Glomerular endothelial cell (primary cell): ENCODE measurements at places on chromosomes 16 and 17.

GRCh38 chr16:19660432-19660831, 57.6 kb downstream of the KNOP1 start:
- DNase-seq: no peak

GRCh38 chr16:495127-495748, 32.3 kb upstream of the CAPN15 start:
- no peak for DNase-seq

- DNase-seq: no peak
These were observed 122.4 kb downstream of the RAB11FIP4 start for GRCh38 chr17:31513731-31514427.

DNA sequence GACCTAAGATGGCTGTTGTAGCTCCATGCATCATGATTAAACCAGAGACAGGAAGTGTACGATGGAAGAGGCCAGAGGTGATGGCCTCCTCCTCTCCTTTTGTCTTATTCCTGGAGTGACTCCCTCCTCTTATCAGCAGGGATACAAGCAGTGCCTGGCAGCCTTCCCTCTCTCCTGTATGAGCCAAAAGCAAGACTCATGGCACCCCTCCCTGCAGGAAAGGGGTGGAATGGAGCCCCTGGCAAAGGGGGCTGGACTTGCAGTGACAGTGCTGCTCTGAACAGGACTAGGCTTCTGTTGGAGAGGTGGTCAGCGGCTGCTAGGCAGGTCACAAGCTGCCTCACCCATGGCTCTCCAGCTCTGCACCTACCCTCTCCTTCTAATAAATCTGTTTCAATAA, 8.4 kb downstream of the TXNL4B start:
- no peak for DNase-seq

DNA sequence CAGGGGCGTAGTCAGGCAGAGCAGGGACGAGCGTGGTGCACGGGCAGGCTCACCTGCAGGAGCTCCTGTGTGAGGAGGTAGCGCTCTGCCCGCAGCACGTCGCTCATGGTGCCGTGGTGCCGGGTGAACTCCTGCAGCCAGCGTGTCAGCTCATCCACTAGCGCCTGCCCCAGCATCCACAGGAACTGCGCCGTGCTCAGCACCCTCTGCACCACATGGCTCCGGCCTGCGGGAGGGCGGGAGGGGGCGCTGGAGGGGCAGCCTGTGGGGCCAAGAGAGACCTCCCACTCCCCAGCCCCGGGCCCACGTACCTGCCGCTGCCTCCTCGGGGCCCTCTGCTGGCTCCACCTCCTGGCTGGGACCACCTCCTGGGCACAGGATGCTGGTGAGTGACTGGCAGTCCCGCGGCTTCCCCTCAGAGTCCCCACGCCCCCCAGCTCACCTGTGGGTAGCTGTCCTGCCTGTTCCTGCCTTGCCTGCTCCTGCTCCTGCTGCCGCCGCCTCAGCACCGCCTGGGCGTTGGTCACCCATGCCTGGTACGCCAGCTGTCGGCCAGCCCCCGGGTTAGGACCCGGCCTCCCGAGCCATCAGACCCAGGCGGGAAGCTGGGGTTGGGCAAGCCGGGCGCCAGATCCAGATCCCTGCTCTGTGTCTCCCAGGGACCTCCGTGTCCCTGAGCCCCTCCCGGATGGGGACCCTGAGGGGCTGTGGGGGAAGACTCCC, 16.6 kb downstream of the CTU2 start:
- no peak for DNase-seq

- DNase-seq: no peak
These were observed 15.5 kb downstream of the UNC13D start for GRCh38 chr17:75828741-75829140.

DNA sequence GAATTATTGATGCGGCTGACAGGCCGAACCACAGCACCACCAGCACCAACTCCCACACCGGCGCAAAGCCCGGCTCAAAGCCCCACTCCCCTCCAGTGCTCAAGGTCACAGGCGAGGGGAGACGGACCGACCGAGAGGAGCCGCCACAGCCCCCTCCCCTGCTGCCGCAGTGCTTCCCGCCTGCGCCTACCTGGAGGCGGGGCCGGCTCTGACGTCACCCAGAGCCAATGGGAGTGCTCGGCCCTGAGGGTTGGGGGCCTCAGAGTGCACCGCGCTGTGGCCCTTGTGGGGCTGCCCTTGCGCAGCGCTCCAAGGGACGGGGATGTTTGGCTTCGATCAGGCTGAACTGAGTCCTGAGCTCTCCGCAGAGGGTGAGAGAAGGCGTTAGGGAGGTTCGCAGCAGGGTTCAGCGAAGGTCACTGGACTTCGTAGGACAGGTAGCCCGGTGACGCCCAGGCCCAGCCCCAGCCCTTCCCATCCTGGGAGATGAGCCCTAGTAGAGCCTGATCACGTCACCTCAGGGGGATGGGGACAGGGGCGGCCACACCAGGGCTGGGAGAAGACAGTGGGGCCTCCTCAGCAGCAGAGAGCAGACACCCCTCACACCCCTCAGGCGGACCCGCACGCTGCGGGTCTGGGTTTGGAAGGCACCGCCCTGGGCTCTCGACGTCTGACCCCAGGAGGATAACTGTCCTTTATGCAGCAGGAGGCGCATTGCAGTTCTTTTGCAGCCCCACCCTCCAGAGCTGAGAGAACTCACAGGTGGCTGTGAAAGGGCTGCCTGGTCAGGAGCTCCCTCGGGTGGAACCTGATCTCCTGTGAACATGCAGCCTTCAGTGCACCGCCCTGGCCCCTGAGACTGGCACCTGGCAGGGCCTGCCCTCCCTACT, 1.5 kb downstream of the NDRG4 start:
- DNase-seq: no peak

DNA sequence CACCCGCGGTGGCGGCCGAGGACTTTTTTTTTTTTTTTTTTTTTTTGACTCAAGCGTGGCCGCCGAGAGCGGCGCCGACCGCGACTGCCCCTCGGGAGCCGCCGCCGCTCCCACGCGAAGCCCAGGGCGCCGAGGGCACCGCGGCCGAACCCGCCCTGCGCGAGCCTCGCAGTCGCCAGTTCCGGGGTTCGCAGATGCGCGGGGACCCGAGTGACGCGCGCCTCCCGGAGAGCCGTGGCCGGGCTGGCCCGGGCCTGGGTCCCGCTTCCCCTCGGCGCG, 1.1 kb downstream of the METRNL start:
- DNase-seq: no peak

DNA sequence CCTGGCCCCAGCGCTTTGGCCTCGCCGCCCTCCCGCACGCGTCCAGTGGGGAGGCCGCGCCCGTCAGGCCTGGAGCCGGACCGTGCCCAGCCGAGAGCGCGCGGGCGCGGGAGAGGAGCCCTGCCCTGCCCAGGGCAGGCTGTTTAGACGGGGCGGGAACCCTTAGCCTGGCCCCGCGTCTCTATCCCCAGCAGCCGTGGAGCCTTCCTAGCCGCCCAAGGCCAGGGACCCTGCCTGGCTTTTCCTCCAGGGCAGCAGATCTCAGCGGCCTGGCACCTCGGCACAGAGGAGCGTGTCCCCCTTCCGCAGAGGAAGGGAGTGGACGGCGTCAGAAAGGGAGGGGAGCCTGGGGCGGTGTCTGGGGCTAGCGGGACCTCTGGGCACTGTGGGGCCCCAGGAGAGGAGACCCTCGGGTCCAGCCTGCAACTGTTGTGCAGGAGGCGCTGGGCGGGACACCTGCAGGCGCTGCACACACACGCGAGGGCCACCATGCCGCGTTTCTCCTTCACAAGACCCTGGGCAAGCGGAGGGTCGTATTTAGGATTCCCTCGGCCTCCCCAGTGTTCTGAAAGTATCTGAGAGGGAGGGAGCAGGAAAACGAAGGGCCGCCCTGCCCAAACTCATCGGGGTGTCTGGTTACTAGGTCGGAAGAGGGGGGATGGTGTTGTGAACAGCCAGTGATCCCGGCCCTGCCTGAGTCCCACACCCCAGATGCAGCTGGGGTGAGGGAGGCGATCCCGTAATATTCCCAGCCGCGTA, 2.3 kb upstream of the NPTX1 start:
- DNase-seq: no peak

GRCh38 chr16:67269766-67270165, 9.6 kb upstream of the PLEKHG4 start:
- no peak for DNase-seq

GRCh38 chr17:9020824-9021157, 519 bp upstream of the NTN1 start:
- DNase-seq: no peak

GRCh38 chr17:76558198-76559095, 18.6 kb downstream of the PRCD start:
- no peak for DNase-seq

GRCh38 chr17:34797720-34798119, 163.5 kb downstream of the CCT6B start:
- no peak for DNase-seq

- DNase-seq: no peak
These were observed 25.4 kb upstream of the ARHGAP17 start for GRCh38 chr16:25040543-25040942.

DNA sequence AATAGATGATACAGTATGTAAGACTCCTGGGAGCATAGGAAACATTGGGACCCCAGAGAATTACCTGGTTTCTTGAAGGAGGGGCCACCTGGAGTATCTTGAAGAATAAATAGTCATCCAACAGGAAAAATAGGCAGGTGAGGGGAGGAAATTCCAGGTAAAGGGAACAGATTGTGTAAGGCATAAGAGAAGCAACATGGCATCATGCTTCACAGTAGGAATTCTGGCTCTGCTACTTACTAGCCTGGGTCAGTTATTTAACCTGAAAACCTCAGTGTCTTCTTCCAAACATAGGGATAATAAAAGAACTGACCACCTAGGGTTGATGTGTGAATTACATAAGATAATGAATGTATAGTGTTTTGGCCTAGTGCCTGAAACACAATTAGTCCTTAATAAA, 122.1 kb downstream of the CA10 start:
- no peak for DNase-seq

DNA sequence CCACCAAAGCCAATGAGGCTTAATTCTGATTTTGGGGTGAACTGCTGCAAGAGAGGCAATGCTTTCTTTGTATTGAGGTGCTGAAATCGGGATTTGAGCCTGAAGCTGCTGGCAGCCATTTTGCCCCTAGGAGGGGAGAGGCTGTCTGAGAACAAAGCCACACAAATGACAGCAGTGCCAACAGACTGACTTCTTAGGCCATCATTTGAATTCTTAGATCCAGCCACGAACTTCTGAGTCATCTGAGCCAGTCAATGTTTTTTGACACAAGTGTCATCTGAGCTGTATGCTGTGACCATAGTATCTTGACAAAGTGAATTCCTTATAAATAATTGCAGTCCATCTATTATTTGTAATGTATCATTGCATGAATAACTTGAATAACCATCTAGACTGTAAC, 29.0 kb downstream of the HYDIN start:
- no peak for DNase-seq

- no peak for DNase-seq
These were observed 243.2 kb upstream of the MON1B start for GRCh38 chr16:76947749-76948148.

- DNase-seq: peak; percentile 18
These were observed 10.6 kb downstream of the MYH3 start for GRCh38 chr17:10646392-10646990.

GRCh38 chr17:34166352-34166751, 88.7 kb upstream of the CCL2 start:
- DNase-seq: no peak

DNA sequence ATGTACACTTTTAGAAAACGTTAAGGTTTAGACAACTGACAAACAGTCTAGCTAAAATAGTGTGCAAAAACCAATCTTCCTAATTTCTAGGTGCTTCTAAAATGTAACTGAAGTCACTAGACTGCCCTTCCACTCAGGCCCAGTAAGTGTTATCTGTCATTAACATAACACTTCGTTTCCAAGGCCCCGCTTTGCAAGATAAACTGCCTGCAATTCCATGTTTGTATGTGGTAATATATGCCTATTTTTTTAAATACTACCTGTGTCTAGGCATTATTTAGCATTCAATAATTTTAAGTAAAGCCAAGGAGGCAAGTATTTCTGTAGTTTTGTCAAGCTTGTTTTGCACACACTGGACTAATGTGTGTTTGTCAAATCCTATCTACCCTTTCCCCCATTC, 3.2 kb downstream of the USP32 start:
- DNase-seq: no peak

DNA sequence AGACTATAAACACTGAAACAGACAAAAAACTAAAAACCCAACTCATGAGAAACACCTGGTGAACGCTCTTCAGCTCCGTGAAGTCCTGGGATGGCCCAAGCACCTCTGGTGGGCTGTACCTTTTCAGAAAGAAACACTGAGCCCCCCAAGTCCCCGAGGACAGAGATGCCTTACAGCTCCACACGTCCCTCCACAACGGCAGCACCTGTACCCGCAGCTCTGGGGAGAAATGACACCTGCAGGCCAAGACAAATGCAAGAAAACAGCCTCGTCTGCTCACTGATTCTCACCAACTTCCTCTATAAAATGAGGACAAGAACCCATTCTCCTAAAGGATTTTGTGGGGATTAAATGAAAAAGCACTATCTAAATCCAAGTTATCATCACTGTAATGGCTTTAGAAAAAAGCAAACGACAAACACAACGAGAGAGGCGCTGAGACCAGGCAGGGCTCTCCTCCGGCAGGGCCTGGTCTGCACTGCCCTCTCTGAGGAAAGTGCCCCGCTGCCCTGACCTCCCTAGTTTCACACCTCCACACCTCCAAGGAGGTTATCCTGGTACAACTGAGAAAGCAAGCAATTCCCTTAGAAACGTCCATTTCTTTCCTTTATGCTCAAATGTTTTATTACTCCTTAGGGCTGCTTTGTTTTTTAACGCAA, 114.9 kb downstream of the ZNF778 start:
- DNase-seq: no peak

DNA sequence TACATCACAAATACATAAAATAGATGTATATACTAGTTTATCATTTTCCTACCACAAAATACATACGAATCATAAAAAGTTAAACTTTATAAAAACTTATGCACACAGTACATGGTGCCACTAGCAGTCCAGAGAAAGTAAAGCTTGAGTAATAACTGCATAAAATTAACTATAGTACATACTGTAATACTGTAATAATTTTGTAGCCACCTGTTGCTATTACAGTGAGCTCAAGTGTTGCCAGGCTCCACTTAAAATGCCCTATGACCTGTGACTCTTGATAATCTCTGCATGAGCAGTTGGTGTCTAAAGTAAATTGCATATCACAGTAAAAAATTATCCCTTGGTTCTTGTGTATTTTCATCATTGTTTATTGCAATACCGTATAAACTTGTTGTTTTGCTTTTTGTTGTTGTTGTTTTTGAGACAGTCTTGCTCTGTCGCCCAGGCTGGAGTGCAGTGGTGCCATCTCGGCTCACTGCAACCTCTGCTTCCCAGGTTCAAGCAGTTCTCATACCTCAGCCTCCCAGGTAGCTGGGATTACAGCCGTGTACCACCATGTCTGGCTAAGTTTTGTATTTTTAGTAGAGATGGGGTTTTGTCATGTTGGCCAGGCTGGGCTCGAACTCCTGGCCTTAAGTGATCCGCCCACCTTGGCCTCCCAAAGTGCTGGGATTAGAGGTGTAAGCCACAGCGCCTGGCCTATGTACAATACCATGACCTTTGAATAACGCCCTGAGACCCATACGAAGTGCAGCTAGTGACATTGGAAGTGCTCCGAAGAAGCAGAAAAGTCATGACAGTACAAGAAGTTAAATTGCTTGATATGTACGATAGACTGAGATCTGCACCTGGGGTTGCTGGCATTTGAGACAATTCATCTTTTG, 6.6 kb downstream of the LUC7L3 start:
- DNase-seq: no peak

GRCh38 chr17:41530062-41531048, 2.2 kb upstream of the KRT19 start:
- peak; percentile 65 for DNase-seq

- no peak for DNase-seq
These were observed 252.9 kb upstream of the XYLT1 start for GRCh38 chr16:17723531-17724134.
